ENCODE measurements at places on chromosomes 3 and 15.

DNA sequence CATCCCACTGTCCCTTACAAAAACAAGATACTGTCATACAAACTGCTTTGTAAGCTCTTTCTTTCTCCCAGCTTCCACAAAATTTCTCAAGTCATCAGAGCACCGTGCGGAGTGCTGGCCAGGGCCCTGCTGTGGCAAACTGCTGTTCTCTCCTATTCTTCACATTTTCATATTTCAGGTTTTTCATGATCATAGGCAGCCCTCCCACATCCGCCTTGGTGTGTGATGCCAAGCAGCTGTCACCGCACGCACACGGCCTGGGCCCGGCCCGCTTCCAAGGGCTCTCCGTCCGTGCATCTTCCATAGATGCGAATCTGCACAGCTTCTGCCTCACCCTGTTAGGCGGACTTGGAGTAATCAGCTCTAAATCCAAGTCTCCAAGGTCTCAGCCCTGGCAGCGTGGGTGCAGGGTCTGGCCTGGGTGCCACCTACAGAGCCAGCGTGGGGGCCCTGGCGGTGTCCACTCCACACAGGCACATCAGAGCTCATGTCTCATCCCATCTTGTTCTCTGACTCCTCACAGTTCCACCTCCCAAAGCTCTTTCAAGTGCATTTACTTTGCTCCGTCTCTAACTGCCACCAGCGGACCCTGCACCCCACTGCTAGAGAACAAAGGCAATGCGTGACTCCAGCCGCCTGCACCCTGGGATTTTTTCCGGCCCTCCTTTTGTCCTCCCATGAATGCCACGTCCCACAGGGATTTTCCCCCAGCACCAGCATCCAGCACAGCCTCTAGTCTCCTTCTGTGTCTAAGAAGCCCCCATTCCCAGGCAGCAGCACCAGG is 27.2 kb downstream of the CYFIP1 start:
- no peak for DNase-seq

GRCh38 chr3:136093771-136094170 is 102.4 kb downstream of the MSL2 start:
- no peak for DNase-seq

DNA sequence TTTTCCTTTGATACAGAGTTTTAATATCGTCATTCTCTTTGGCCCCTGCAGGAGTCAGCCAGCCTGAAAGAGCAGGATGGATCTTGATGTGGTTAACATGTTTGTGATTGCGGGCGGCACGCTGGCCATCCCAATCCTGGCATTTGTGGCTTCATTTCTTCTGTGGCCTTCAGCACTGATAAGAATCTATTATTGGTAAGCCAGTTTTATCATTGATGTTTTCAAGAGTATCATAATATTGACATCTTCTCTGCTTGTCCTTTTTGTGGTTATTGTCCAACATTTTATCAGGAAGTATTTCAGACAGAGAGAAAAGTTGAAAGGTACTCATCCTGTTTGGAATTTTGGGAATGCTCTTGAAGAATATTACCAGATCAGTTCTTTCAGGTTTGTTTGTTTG is 18.9 kb downstream of the ABHD6 start:
- DNase-seq = no peak

GRCh38 chr15:74395319-74396145 is 28.1 kb upstream of the CYP11A1 start:
- no peak for DNase-seq

DNA sequence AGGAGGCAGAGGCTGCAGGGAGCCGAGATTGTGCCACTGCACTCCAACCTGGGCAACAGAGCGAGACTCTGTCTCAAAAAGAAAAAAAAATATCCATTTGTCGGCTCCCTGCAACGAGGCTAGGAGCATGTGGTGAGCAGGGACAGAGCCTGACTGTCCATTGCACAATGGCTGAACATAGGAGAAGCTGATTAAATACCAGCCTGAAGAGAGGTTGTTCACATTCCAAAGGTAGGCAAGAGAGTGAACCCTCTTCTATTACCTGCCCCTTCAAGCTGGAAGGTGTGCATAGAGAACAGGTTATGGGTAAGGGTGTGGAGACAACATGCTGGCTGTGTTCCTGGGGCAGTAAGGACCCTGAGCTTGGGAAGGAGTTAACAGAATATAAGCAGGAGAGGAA is 78.7 kb downstream of the DAPK2 start:
- no peak for DNase-seq

GRCh38 chr15:36156879-36157427 is 422.5 kb upstream of the CDIN1 start:
- DNase-seq = no peak

GRCh38 chr3:193795062-193795690 is 202.2 kb downstream of the OPA1 start:
- no peak for DNase-seq

- no peak for DNase-seq
Measured at GRCh38 chr3:151386056-151386455, 1.5 kb upstream of the P2RY12 start.

GRCh38 chr3:186413615-186414415 is 51.8 kb upstream of the DGKG start:
- peak; percentile 59 for DNase-seq

GRCh38 chr3:183388213-183388895 is 40.1 kb downstream of the MCF2L2 start:
- DNase-seq = no peak

GRCh38 chr15:85583442-85583841 is 203.0 kb downstream of the AKAP13 start:
- no peak for DNase-seq

- peak; percentile 80 for DNase-seq
Measured at GRCh38 chr15:45179221-45179985, 8.4 kb downstream of the SHF start.

- DNase-seq = no peak
Measured at GRCh38 chr3:45990181-45990580, 5.4 kb downstream of the FYCO1 start.

- no peak for DNase-seq
Measured at GRCh38 chr15:51668446-51668845, 12.9 kb upstream of the SCG3 start.

GRCh38 chr15:34437687-34438086 is at the start of gene GOLGA8A:
TSS of gene GOLGA8A (minus strand) at chr15:34437808. CDS start at chr15:34389691, 48,117 bp downstream.
- peak; percentile 58 for DNase-seq

GRCh38 chr3:136787349-136787748 is 31.6 kb upstream of the SLC35G2 start:
- DNase-seq = peak; percentile 50

Measured in Calu3 (cell line).